ENCODE measurements at places on chromosomes 1 and 21.

- no peak for DNase-seq
These were observed 680.1 kb downstream of the MATN1 start for GRCh38 chr1:30043256-30043655.

DNA sequence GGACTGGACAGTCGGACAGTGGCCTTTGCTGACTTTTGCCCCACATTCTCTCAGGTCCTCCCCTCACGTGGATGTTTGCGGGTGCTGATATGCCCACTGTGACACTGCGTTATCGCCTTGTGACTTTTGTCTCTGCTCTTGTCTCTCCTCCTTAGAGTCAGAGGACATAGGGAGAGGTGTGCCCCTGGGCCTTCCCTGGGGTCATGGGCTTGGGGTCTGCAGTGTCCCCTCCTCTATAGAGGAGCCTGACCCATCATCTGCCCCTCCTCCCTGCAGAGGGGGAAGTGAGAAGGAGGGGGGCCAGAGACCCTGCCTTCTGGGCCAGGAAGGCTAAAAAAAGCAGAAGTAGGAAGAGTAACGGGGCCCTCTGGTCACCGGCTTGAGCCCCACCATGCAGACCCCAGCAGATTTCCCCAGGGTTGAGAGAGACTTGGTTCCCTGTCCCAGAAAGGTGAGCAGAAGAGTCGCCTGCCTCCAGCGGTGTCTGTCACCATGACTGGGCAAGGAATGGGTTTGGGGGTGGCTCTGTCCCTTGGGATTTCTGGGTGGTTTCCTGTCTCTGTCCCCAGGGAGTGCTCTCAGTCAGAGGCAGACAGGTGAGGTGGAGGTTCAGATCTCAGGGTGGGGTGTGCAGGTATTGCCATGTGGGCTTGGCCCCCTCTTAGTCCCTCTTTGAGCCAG is 13.3 kb downstream of the RPS6KA1 start:
- DNase-seq = no peak

- no peak for DNase-seq
These were observed 50.0 kb downstream of the MRPL37 start for GRCh38 chr1:54249819-54250435.

DNA sequence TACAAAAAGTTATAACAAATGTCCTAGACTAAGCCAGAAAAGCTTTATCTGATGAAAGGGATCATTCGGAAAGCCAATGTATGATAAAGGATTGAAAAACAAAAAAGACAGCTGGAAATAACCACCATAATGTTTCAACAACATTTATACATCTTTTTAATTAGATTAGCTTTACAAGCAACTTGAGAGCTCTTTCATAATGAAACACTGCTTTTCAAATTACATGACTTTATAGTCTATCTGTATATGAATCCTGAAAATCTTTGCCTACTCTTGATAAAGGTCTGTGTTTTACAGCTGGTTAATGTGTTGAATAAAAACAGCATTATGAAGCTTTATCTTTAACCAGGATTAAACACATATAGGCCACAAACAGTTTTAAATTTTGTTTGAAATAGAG is 25.5 kb downstream of the SPRTN start:
- DNase-seq = no peak

DNA sequence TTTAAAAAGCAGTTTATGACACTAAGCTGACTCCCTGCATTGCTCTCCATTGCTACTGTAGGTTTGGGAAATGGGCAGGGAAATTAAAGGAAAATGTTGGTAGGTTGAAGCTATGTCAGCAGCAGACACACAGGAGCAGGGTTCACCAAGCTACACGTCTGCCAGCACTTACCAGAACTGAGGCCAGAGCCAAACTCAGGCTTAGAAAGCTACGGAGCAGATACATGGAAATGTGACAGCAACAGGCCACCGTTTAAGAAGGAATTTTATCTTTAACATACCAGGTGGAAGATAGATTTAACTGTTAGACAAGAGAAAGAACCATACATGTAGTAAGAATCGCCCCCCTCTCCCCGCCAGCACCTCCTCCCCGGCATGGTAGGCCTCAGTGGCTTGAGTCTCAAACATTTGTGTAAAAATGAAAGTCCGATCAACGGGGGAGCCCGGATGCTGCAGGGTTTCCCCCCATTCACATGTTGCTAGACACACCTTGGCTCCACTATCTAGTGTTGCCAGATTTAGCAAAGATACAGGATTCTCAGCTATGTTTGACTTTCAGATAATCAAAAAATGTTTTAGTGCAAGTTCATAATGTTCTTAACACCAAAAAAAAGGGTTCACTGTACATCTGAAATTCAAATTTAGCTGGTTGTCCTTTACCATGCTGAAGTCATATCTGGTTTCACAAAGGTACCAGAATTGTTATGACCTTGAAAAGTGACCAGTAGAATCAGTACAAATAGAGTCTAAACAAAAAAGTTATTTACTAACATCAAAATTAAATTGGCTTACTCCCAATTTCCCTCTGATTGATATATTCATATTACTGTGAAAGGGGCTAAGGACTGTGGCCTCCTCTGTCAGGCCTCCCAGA is 6.7 kb downstream of the OR2T11 start:
- DNase-seq = no peak
